ENCODE measurements at places on chromosomes 12 and 14.

DNA sequence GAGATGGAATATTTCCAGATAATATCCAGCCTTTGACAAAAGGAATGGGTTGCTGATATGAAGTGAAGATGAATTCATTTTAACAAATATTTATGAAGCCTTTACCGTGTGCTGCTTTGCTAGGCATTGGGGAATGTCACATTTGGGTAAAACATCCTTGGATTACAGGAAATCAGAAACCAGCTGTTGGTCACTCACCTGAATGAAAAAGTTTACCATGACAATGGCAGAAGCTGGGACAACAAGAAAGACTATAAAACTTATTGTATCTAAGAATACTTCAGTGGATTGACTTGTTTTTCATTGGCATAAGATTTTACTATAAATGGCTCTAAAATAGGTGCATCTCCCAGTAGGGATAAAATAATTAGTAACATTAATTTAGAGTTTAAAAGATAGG is 19.7 kb downstream of the PPP4R4 start:
- no peak for DNase-seq

- no peak for DNase-seq
These were observed 282.6 kb downstream of the KSR2 start for GRCh38 chr12:117686210-117686609.

- DNase-seq = peak; percentile 3
These were observed 55.6 kb upstream of the PTPRB start for GRCh38 chr12:70692681-70693288.

DNA sequence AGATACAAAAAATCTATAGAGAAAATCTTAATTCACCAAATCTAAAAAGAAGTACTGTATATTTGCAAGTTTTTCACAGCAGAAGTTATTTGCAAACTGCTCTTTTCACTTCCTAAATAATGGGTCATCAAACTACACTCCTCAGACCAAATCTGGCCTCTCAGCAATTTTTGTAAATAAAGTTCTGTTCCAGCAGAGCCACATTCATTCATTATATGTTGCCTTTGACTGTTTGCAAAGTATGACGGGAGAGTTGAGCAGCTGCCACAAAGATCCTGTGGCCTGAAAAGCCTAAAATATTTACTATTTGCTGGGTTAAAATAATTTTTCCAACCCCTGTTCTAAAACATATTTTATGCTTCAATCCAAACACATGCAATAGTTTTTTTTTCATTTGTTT is 1222.3 kb upstream of the SEL1L start:
- DNase-seq = no peak

- DNase-seq = no peak
These were observed 255.3 kb downstream of the ANO2 start for GRCh38 chr12:5689773-5690172.

GRCh38 chr14:30994681-30995620 is 30.5 kb upstream of the AP4S1 start:
- DNase-seq = no peak

GRCh38 chr12:26514364-26514763 is 318.6 kb downstream of the ITPR2 start:
- no peak for DNase-seq

DNA sequence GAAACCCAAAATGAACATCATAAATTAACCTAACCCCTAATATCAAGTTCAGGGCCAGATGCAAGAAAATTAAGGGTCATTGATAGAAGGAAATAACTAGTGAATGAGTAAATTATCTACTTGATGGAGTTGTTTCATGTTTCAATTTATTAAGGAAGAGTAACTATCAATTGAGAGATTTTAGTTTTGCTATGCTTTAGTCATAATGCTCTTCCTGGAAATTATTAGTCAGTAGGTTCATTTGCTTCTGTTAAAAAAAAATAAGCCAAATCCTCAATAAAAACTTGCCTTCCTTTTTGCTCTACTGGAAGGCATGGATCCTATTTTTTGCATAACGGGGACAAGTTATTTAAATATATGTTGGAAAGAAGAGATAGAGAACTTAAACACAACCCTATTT is 59.0 kb upstream of the HIF1A start:
- DNase-seq = no peak

GRCh38 chr14:75699331-75699730 is 38.3 kb downstream of the TTLL5 start:
- DNase-seq = no peak

- no peak for DNase-seq
These were observed 20.9 kb downstream of the PROX2 start for GRCh38 chr14:74855021-74855420.

DNA sequence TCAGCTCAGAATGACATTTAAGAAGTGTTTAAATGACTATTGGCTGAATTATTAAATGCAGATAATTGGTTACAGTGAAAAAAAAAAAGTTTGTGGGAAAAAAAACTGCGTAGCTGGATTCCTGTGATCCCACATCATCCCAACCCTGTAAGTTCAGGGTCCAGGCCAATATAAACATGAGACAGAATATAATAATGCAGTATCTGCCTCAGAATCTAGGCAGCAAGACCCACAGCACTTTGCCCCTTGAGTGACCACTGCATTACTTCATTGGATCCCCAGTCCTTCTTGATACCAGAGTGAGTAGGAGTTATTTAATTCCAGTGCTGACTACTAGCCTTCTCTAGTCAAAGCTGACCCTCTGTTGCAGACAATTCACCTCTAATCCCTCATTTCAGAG is 272.6 kb downstream of the CCER1 start:
- DNase-seq = no peak

- DNase-seq = no peak
These were observed 2.0 kb downstream of the CSRNP2 start for GRCh38 chr12:51081421-51081820.

DNA sequence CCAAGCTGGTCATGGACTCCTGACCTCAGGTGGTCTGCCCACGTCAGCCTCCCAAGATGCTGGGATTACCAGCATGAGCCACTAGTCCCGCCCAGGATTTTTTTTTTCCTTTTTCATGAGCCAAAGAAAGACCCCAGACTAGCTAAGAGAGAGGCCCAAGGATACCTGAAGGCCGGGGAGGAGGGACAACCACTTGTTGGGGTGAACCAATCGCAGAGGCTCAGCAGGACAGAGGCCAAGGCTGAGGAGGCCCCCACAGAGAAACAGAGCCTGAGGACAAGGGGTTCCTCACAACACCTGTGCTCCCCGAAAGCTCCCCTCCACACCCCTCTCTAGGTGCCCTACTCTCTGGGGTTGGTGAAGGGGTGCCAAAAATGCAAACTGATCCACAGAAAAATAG is 1.0 kb upstream of the SERPINA3 start:
- DNase-seq = no peak

GRCh38 chr14:68512088-68512487 is 280.8 kb downstream of the ZFP36L1 start:
- peak; percentile 65 for DNase-seq

- no peak for DNase-seq
These were observed 54.3 kb downstream of the HMGA2 start for GRCh38 chr12:65878540-65878939.

DNA sequence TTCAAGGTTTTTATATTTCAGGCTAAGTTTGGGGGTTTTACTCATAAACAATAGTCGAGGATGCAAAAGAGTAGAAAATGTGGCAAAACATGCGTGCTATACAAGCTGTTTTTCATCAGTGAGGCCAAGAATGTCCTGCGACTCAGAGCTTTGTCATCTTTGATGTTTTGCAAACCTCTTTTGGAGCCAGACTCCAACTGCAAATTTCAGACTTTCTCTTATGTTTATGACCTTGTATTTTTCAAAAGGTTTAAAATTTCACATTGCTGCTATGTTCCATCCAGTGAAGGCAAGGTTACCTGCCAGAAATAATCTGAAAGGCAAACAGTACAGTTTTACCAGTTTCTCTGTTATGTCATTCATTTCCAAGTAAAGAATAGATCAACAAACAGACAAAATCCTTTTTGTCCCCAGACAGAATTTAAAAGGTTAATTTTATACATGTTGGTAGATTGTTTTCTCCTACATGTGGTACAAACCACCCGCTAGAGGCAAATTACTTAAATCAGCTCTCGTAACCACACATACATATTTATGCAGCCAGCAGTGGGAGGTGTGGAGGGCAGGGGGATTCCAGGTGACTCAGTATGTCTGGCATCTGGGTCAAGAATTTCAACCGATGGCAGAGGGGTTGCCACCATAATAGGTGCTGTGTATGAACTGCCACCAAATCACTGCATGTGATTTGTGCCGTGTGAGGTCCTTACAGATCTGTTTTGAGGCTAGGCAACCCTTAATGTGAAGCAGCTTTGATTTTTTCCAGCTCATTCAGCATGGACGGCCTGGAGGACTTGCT is 119.8 kb upstream of the CPM start:
- DNase-seq = peak; percentile 67

DNA sequence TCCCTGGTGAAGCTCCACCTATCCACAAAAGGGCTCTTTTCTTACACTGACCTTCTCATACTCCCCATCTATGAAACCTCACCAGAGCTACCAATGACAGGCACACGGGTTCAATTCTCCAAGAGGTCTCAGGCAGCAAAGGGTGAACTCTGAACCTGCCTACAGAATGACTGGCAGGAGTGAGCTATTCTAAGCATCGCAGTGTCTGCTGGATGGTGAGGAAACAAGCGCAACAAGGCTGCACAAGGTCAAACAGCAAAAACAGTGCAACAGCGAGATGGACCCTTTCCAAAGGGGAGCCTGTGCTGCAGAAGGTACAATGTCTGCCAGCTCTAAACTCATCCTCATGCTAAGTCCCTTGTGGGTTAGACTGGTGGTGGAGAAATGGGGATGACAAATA is 22.0 kb downstream of the TMCC3 start:
- no peak for DNase-seq

DNA sequence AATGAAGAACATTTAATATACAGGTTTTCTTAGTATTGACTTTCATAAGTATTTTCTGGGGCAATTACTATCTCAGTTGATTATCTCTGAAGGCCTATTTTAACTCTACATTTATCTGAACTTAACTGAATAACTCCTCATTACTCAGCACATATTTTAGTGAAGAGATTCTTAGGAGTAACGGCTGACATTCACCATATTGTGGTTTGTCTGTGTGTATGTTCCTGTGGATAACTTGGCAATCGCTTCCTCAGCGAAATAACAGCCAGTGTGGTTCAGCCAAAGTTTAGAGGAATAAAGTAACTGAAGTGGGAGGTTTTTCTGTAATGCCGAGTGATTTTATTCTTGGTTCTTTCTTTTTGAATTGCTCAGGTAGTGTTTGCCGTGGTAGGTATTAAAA is 168.0 kb downstream of the RAD51B start:
- peak; percentile 44 for DNase-seq

GRCh38 chr14:36281309-36281708 is 39.1 kb downstream of the MBIP start:
- DNase-seq = no peak

DNA sequence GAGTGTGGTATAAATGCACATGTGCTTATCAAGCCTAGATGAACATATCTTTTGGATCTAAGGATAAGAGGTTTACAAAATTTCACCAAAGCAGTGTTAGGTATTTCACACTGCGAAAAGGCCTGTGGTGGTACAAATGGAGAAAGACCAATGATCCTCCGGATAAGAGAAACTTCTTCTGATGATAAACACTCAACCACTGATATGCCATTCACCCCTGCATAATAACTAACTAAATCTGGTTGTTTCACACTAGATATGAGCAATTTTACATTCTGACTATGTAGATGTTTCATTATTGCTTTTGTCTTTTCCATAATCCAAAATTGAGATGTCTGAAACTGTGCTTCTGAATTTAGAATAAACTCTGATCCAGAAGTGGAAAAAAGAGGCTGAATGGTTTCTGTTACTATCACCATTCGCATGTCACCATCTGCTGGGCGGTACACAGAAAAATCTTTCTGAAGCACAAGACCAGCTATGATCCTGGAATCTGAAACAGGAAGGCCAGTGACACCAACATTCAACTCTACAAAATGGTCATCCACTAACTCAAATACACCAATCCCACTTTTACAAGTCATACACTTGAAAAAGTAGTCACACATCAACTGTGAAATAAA is 1.3 kb downstream of the BBS10 start:
- peak; percentile 44 for DNase-seq

DNA sequence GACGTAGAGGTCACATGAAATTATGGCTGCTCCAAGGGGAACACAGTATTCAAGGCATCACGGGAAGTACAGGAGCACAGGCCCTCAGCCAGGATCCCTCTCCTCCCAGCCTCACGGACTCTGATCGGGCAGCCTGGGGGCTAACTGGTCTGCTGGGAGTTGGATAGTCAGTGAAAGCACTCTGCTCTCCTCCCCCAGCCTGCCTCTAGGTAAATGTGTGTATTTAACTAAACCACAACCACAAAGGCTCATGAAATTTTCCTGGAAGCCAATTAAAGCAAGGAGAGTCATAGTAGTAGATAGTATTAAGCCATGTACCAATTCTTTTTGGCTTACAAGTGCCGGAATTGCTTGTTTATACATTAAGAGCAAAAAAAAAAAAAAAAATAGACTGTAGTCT is 254.3 kb downstream of the MSRB3 start:
- no peak for DNase-seq

GRCh38 chr14:90781344-90781761 is 34.9 kb downstream of the TTC7B start:
- DNase-seq = peak; percentile 37

GRCh38 chr14:68569970-68570409 is 222.9 kb downstream of the ZFP36L1 start:
- no peak for DNase-seq

GRCh38 chr12:62977418-62977817 is 42.5 kb upstream of the PPM1H start:
- peak; percentile 9 for DNase-seq

DNA sequence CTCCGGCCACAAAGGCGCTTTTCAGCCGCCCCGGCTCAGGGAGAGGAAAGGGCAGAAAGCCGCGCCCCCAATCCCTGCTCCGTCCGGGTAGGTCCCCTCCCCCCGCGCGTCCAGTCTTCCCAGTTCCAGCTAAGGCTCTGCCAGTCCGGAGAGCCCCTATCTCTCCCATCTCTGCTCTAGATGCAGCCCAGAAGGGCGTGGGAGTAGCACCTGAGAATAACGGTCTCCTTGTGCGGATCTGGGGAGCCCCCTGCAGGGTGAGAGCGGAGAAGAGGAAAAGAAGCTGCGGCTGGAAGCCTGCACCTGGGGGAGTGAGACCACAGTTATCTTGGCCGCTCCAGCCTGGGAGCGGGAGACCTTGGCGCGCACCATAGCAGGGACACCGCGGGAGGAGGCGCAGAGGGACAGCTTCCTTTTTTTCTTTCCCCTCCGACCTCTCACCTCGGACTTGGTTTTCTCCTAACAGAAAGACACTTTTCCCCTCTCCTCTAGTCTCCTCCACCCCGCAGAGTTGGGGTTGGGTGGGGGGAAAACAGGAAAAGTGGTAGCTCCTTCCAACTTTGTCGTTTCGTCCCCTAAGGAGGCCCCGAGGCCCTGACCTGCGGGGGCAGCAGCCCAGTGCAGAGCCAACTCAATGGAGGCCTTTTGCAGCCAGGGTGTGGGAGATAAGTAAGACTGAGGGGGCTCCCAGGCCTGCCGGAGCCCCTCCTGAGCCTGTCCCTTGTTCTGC is 2.4 kb downstream of the DHH start:
- DNase-seq = no peak

- DNase-seq = no peak
These were observed 30.2 kb upstream of the TESC start for GRCh38 chr12:117129391-117129790.

- DNase-seq = no peak
These were observed 21.1 kb upstream of the CORO1C start for GRCh38 chr12:108752387-108752786.

- DNase-seq = no peak
These were observed 53.1 kb downstream of the KIF26A start for GRCh38 chr14:104191409-104191997.
